ENCODE measurements at places on chromosomes 2 and 18.

DNA sequence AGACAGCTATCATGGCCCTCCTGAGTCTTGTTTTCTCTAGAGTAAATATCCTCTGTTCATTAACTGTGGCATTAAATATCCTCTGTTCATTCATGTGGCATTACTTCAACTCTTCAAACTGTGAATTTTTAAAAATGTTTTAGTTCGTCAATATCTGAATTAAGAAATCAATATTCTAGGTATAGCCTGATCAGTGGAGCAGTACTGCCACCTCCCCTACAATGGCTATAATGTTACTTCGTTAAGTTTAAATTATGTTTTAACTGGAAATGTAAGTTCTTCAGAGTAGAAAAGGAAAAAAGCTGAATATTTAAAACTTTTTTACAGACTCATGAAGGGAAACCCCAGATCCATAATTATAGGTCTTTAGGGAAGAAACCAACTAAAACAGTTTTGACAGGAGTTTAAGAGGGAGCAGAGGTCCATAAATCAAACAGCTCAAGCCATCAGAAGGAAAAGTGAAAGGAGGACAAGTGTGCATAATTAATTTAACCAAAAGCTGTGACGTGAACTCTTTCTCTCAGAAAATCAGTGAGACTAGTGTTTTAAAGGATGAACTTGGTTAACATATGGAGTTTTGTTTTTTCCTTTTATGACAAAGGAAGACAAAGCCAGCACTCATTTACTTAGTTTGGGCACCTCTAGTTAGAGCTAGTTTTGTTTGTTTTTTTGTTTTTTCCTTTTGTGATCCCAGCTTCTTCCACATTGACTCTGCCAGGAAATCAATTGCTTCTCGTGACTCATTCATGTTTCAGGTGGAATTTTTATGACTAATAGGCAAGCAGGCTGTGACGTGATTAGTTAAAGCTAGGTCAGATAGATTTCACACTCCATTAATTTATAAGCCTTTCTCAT, 44.9 kb downstream of the RBBP8 start:
- peak; percentile 86 for DNase-seq

DNA sequence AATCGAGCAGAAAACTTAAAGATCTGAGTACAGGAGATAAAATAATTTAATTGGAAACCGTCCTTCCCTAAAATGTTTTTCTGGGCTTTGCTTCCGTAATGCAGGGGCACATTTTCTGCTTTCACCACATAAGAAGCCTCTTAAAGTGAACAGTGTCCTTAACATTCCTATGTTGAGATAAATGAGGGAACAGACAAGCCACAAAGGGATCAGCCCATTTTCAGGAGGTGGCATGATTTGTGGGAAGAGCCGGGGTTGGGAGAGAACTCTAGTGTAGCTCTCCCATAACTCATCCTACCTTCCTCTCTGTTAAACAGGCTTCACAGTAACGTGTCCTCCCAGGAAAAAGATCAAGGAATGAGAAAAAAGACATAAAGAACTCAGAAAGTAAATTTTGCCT, 56.9 kb upstream of the ACVR1C start:
- no peak for DNase-seq

DNA sequence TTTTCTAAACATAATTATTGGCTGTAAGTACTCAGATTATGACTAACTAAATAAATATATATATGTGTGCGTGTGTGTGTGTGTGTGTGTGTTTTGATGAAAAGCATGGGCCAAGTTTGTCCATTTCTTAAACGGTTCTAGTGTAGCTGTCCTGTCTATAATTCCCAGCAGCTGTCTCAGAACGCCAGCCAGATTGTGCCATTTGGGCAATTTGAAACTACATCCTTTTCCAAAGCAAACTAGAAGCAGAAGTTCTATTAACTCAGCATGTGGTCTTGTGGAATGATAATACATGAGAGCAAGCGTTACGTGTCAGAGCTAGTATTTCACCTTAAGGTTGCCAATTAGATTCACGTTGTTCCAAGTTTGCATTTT, 1.7 kb downstream of the ARHGAP28 start:
- DNase-seq = peak; percentile 92

DNA sequence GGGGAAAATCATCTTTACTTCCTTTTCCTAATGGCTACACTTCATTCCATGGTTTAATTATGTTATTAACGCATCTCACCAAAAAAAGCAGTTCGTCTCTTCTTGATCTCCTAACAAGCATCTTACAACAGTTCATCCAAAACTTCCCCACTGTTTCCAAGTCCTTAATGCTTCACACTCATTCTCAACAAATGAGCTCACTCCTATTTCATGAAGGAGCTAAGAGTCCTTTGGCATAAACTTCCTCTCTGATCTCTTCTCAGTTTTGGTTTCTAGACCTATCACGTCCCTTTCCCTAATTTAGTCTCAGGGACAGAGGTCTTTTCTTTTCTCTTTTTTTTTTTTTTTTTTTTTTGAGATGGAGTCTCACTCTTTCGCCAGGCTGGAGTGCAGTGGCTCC, 205.9 kb upstream of the SLC39A10 start:
- DNase-seq = peak; percentile 5

Data from fibroblast of skin of right quadriceps (primary cell).